Daoy (cell line): ENCODE measurements at places on chromosomes 3 and 15. TPM values are rescaled to one million over a fixed set of nuclear protein-coding genes. Genes with fewer than 3 reads are reported as not detected.

- DNase-seq, result no peak
These were observed 16.2 kb upstream of the TMEM40 start for GRCh38 chr3:12775226-12775625.

DNA sequence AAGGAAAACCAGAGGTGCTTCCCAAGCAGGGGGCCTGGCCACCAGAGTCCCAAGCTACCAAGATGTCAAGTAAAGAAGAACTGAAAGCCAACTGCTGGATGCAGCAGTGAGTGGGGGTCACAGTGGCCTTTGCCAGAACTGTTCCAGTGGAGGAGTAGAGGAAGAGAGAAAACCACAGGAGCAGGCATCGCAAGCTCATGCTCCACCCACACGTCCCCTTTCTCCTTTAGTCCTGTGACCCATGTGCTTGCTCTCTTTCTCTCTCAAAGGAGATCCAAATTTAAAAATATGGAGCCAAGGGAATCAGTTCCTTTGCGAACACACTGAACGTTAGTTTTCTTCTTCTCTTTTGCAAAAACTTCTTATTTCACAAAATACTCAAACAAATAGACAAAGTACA lies 12.4 kb upstream of the ABHD2 start:
- no peak for DNase-seq

MYO5A gene
- total RNA-seq, result 57.4 and 60.8 TPM in 2 replicates

ARNT2 gene
- total RNA-seq, result 7.8 and 8.0 TPM in 2 replicates

- DNase-seq, result no peak
These were observed 635.6 kb upstream of the TBL1XR1 start for GRCh38 chr3:177832880-177833279.

TRIM42 gene
- not detected in 2 replicates for total RNA-seq

GRCh38 chr3:121592856-121593702 lies at the start of gene FBXO40:
TSS of gene FBXO40 (plus strand) at chr3:121593379. CDS start at chr3:121620576, 27,197 bp downstream.
- no peak for DNase-seq

DNA sequence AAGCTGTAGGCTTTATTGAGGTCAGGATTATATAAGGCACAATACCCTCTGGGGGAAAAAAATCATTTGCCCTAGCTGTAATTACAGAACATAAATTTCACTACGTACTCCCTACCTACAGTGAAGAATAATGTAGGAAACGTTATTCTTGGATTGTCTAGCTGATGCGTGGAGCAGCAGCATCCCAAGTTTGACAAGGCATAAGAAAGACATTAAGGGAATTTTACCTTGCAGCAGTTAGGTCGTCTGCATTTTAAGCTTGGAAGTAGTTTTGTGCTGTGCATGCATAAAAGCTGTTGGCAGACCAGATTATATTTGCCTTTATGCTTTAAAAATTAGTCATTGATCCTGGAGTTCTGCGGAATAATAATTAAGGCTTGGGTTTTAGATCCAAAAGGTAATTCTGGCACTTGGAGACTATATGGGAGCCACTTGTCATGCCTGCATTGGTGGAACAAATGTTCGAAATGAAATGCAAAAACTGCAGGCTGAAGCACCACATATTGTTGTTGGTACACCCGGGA lies 2.2 kb downstream of the EIF4A2 start:
- no peak for DNase-seq

DNA sequence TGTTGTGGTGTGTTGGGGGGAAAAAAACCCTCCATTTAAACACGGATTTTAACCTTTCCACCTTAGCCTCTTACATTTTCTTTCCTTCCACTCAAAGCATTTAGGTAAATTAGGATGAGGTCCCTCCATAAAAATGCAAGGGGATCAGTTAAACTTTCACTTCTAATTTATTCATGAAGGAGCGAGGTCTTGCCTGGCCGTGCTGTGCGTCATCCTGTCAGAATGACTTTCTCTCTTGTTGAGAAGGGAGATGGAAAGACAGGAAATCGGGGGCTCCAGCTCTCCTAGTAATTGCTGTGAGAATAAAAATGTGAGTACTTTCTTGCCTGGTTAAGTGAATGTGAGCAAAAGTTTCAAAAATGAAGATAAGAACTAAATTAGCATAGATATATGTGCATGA lies 962.3 kb upstream of the NR2F2 start:
- DNase-seq, result peak; percentile 11

CCDC9B gene
- total RNA-seq, result 5.4 and 6.1 TPM in 2 replicates

DNA sequence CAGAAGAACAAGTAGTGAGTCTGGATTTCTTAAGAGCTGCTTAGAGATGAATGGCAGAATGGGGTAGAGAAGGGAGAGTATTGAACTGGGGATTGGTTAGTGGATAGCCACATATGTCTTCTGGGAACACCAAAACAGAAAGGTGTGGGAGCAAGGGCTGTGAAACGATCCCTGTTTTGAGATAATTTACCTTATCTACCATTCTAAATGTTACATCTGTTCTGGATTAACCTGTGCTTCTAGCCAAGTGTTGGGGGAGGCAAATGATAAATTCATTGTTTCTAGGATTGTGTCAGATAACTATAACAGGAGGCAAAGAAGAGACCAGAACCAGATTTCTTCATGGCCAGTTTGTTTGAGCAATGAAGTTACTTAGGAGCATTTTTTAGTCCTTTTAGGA lies 8.4 kb downstream of the NR1D2 start:
- DNase-seq, result no peak

DNA sequence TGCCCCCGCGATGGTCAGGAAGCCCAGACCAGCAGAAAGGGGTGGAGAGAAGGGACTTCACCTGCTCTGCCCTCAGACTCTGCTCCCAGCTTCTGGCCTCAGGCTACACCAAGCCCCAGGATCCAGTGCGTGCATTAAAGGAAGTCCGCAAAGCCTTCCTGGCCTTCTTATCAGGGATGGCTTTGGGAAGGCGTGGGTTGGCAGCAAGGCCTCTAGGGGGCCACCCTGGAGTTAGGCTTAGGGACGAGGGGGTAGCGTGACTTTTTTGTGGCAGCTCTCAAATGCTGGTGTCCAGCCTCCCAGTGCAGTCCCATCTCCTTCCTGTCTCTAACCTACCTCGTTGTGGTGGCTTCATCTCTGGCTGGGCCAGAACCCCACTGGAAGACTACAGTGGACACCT lies 18.9 kb upstream of the RPL29 start:
- DNase-seq, result no peak

GRCh38 chr15:75452865-75453702 lies 1.6 kb upstream of the SIN3A start:
- peak; percentile 64 for DNase-seq

DNA sequence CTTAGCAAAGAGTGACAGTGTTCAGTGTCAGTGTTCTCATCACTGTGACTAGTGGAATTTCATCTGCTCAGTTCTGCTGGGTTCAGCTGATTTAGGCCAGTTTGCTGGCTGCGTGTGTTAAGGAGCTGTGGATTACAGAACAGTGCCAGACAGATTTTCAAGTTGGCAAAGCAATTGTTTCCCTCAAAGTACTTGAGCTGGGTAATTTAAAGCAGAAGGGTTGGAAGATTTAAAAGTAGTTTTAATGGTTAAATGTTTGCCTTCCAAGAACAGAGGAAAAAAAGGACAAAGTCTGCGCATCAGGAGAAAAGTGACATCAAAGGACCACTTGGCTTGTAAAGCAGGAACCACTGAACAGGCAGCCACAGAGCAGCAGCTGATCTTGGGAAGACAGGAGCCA lies 8.7 kb downstream of the ESYT3 start:
- no peak for DNase-seq

DNA sequence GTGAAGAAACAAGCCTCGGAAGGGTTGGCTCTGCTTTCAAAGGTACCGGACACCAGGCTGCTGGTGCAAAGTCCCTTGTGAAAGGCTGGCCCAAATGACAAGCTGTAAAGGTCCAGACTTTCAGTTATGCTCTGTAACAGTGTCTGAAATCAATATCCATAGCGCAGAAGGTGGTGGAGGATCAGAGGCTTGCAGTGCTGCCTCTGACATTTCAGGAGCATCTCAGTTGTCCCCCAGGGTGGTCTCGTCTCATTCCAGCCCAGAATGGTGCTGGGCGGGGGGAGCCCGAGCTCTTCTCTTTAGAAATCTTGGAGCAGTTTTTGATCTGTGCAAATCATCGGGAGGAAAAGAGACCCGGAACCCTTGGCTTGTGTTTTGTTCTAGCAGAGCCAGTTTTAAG lies 402.3 kb upstream of the RGMA start:
- DNase-seq, result no peak

DNA sequence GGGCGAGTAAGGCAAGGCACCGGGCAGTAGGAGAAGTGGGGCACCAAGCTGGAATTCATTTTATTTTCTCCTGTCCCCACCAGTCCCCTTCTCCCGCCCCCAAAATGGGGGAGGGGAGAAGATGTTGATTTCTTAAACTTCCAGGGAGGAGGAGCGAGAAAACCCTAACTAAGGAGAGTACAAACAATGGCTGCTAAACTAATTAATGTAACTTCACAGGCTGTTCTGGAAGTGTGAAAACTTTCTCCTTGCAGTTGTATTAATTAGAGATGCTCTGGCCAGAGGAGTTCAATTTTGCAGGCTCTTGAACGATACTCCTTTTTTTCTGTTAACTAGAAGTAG lies 11.5 kb downstream of the ZIC4 start:
- DNase-seq, result no peak

DNA sequence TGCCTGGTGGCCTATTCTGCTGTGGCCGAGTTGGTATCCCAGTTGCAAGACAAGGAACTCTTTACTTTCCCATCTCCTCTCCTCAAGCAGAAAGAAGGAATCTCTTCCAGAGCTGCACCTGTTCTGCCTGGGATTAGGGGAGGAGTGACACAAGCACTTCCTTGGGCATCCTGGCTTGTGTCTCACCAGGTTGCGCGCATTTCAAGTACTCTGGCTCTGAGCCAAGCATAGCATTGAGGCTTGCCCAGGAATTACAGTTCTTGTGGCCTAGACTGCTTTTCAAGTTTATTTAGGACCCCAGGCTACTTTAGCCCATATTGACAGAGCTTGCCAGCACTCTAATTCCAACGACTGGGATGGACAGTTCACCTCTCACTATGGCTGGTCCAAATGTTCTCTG lies 150.5 kb downstream of the RSRC1 start:
- peak; percentile 7 for DNase-seq

DNA sequence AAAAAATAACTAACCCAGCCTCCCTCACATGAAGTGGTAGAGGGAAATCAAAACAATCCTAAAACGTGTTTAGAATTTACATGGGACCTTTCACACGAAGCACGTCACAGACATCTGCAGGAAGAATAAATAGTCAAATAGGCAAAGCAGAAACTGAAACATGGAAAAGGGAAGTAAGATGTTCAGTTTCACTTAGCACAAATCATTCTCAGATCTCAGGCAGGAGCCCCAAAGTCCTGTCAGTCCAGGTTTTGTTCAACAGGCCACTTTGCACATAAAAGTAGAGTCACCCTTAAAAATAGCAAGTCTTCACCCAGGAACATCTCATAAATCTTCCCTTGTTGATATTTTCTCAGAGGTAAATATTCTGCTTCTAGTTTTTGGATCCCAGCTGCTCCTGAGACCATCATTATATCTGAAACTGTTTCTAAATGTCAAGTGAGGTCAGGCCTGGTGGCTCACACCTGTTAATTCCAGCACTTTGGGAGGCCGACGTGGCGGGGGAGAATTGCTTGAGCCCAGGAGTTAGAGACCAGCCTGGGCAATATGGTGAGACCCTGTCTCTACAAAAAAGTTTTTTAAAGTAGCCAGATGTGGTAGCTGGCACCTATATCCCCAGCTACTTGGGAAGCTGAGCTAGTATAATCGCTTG lies 1.9 kb downstream of the RUBCN start:
- no peak for DNase-seq

DNA sequence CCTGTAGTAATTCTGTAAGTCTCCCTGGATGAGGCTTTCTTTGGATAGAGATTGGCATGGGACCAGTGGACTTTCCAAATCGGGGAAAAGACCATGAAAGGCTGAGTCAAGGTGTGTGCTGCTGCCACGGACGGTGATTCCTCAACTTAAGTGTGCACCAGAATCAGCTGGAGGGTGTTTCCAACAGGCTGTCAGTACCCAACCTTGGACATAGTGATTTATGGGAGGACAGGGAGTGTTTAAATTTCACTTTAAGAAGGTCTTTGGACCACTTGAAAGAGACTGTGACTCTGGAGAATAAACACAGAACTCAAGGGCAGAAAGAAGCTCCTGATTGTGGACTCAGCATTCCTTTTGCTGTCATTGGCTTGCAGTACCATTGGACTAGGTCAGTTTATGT lies 20.4 kb upstream of the CHST2 start:
- DNase-seq, result no peak

- DNase-seq, result no peak
These were observed 449.6 kb upstream of the TGFBR2 start for GRCh38 chr3:30156586-30157498.

- peak; percentile 24 for DNase-seq
These were observed 24.9 kb downstream of the PRR23E start for GRCh38 chr3:127217596-127218453.

DNA sequence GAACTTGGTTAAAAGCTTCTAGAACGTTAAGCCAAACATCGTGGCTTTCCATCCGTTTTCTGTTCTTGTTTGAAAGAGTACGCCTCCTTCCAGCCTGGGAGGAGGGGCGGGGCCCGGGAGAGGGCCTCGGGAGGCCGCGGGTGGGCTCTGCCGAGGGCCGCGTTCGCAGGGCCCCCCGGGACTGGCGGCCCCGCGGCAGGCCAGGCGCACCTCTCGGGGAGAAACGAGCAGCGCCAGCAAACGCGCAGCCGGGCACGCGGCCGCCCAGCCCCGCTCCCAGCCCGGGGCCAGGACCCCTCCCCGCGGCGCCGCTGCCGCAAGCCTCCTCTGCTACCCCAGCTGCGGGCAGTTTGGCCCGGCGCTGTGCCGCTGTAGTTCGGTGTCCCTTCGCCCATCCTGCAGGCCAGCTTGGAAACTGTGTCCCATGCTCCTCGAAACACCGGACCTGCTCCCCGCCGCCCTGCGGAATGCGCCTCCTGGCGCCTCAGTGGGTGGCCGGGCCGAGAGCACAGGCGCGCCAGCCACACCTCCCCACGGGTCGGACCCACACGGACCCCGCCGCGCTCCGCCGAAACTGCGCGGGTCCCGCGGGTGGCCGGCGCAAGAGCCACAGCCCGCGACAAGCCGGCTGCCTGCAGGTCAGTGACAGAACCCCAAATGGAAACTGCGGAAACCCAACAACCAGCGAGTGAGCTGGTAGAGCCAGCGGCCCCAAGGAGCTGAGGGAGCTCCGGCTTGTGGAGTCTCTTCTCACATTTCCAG lies 2.3 kb downstream of the OCA2 start:
- no peak for DNase-seq

- DNase-seq, result no peak
These were observed 71.5 kb upstream of the LPP start for GRCh38 chr3:188082450-188082849.

DNA sequence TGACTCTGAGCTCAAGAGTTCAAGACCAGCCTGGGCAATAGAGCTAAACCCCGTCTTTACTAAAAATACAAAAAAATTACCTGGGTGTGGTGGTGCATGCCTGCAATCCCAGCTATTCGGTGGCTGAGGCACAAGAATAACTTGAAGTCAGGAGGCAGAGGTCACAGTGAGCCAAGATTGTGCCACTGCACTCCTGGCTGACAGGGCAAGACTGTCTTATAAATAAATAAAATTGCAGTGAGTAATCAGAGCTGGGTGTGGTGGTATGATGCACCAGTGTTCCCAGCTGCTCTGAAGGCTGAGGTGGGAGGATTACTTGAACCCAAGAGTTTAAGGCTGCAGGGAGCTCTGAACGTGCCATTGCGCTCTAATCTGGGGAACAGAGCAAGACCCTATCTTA lies 55.9 kb upstream of the GCNT3 start:
- peak; percentile 35 for DNase-seq

GRCh38 chr3:141452045-141452444 lies 34.8 kb upstream of the RASA2 start:
- DNase-seq, result peak; percentile 49

ZPLD1 gene
- total RNA-seq, result 0.06 TPM in 1 of 2 replicates, not detected in the other

- DNase-seq, result no peak
These were observed 59.2 kb downstream of the EXOG start for GRCh38 chr3:38555149-38555840.

GRCh38 chr3:56988458-56989168 lies 71.9 kb upstream of the SPATA12 start:
- peak; percentile 71 for DNase-seq
